ENCODE measurements at places on chromosomes 1 and 21. TPM values are rescaled to one million over a fixed set of nuclear protein-coding genes. Genes with fewer than 3 reads are reported as not detected.

DNA sequence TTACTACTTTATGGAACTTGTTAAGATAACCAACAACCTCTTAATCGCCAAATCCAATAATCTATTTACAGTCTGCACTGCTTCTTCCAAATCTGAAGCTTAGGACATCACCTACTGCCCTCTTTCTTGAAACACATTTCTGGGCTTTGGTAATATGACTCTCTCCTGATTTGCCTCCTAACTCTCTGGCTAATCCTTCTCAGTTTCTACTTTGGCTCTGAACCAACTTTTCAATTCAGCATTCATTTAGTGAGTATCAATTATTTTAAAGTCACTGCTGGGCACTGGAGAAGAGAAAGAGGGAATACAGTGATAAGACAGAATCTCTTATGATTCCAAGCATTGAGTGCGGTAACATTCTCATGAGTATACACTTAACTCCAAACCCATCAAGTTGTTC is 275.0 kb downstream of the AKT3 start:
- DNase-seq: no peak

- no peak for DNase-seq
Observed at GRCh38 chr1:229642376-229642775, 16.3 kb downstream of the URB2 start.

GRCh38 chr1:100556181-100556580 is 18.2 kb downstream of the GPR88 start:
- DNase-seq: no peak

DNA sequence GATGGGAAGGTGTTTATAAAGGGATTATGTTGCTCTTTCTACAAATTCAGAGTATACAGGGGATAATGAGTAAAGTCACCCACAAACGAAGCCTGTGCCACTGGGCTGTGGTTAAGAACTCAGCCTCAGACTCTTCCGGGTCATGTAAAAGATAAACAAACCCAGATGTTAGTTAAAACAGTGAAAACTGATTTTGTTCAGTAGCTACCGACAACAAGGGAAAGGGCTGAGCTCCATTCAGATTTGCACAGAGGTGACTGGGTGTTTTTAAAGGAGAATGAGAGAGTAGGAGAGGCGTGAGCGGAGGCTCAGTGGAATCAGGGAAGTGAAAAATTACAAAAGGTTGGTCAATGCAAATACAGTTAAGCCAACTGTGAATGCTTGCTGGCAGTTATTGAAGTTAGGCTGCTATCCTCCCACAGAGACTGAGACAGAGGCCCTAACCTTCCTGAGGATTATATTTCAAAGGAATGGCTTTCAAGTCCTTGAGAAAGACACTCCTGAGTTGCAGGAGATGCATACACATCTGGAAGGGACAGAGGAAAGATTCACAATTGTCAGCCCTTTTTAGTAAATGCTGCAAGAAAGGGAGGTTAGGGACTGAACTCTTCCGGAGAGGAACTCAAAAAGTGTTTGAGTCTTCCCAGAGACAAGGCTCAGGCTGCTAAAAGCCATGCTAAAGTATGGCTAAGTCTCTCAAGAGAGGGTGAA is 29.9 kb upstream of the SAMD13 start:
- DNase-seq: no peak

DNA sequence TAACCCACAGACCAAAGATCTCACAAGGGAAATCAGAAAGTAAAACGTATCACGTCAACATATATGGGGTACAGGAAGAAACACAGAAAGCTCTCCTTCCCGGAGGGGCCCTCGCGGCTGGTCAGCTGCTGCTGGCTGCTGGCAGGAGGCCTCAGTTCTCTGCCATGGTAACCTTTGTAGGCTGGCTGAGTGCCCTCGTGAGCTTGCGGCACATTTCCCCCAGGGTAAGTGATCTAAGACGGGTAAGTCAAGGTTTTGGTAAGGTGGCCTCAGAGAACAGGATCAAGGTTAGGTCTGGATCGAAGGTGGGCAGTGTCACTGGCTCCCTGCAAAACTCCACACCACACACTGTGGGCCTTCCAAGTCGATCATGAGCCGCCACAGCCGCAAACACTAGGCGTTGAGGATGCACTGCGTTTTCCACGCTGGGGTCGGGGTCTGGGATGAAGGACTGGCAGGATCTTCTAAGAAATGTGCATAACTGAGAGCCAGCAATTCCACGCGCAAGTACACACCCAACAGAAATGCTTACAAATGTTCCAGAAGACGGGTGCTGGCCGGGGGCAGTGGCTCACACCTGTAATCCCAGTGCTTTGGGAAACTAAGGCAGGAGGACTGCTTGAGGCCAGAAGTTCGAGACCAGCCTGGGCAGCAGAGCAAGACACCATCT is 33.9 kb downstream of the WDR4 start:
- DNase-seq: no peak

DNA sequence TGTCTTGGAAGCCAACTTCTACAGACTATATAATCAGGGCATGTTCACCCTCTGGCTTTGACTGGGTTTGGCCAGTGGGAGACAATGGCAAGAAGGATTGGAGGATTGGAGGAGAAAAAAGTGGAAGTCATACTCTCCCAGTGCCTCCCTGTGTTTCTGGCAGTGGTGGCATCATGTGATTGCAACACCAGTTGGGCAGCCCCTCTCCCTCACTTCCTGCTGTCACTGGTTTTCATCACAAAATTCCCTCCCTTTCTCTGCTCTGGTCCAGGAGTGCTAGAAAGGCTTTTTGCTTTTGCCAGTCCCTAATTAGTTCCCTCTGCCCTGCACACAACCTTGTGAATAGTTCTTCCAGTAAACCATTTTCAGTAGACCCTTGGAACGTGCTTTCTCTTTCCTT is 3.7 kb upstream of the QSOX1 start:
- DNase-seq: no peak

The ZNF648 gene
- not detected for total RNA-seq

The F13B gene
- total RNA-seq: not detected

The OLFM3 gene
- not detected for total RNA-seq

The LRRC39 gene
- 0.32 TPM for total RNA-seq

The HSD17B7 gene
- total RNA-seq: 29.5 TPM
